ENCODE measurements at places on chromosomes 4 and X.

DNA sequence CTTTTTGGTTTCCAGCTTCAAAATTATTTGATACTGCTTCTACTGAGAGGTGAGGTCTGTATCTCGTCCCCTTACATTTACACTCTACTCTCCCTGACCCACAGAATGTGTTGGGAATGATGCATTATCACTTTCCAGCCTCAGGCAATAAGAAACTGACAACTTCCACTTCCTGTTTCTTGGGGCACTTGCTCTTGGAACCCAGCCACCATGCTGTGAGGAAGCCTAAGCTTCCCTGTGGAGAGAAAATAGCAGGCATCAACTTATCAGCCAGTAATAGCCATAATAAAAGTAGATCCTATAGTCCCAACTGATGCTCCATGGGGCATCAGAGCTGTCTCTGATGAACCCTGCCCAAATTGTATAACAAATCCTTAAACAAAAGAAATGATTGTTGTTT, 32.6 kb downstream of the RELL1 start:
- DNase-seq, result no peak

DNA sequence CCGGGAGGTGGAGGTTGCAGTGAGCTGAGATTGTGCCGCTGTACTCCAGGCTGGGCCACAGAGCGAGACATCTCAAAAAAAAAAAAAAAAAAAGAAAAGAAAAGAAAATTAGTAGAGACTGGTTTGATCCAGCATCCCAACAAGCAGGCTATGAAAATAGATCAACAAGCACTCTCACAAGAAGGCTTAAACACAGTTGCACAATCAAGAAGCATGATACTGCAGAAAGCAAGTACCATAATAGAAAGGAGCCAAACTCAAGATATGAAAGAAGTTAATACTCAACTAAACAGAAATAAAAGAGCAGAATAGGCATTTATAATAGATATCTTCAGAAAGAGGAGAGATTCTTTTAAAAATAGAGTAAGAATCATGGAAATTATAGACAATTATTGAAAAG, 10.6 kb downstream of the TLR6 start:
- DNase-seq, result no peak

GRCh38 chr4:100848841-100849240, 331.0 kb upstream of the EMCN start:
- no peak for DNase-seq

- DNase-seq, result no peak
These were observed 181.2 kb downstream of the RAPGEF2 start for GRCh38 chr4:159284113-159284512.

DNA sequence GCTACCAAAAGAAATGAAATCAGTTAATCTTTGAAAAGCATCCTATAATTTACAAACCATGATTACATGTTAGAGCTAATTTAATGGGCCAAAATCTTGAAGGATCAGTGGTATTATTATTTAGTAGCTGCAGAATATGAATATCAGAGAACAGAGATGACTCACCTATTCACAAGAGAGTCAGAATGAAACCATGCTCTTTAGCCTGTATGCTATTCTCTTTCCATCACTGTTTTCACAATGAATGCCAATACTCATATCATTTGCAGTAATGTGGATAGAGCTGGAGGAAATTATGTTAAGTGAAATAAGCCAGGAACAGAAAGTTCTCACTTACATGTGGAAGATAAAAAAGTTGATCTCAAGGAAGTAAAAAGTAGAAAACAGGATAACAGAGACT, 414.1 kb downstream of the CENPC start:
- no peak for DNase-seq

DNA sequence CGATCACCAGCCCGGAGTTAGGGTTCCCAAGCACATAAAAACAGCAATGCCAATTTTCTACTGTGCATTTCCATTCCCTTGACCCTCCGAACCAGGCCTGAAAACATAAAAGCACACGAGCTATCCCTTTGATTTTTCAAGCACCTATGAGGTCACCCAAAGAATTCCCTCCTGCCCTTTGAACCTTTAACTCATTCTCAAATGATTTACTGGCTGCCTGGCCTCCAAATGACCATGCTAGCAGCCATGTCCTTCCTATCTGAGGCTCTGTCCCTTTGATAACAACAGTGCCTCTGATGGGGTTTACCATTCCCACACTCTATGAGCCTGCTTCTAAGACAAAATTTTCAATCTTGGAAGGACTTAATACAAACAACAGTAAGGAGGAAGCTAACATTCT, 15.2 kb downstream of the SHROOM4 start:
- DNase-seq, result no peak

- DNase-seq, result peak; percentile 7
These were observed 54.1 kb downstream of the SRPX start for GRCh38 chrX:38166478-38167083.

GRCh38 chr4:168408620-168409019, 71.7 kb downstream of the DDX60L start:
- DNase-seq, result no peak

- DNase-seq, result no peak
These were observed 117.7 kb downstream of the RELL1 start for GRCh38 chr4:37568489-37568888.

- no peak for DNase-seq
These were observed 64.2 kb upstream of the ADRA2C start for GRCh38 chr4:3701736-3702560.
